ENCODE measurements at places on chromosomes 1 and 21. TPM values are rescaled to one million over a fixed set of nuclear protein-coding genes. Genes with fewer than 3 reads are reported as not detected.

- peak within 1 kb of the TSS; percentile 79 for H3K4me3 ChIP-seq
- peak within 1 kb of the TSS; percentile 82 for H3K27ac ChIP-seq
- H3K4me1 ChIP-seq = peaks cover 8% of the 10 kb centered on the region
Measured at GRCh38 chr21:29298348-29299045, at the start of gene BACH1. Gene BACH1, plus strand, starts transcription at chr21:29298922. Its CDS starts 22,359 bp downstream, at chr21:29321281.

GRCh38 chr1:199290186-199290585 lies 651.3 kb downstream of the PTPRC start:
- H3K27me3 ChIP-seq = no peaks in the 10 kb centered on the region
- no peak overlapping the region for H3K4me3 ChIP-seq
- no peak for DNase-seq
- no peaks in the 10 kb centered on the region for H3K36me3 ChIP-seq
- H3K27ac ChIP-seq = no peak overlapping the region
- no peaks in the 10 kb centered on the region for H3K4me1 ChIP-seq

GRCh38 chr21:44301141-44301540 lies 1.3 kb downstream of the PFKL start:
- peak overlapping the region; percentile 52 for H3K4me3 ChIP-seq
- H3K36me3 ChIP-seq = peaks cover 37% of the 10 kb centered on the region
- no peak for DNase-seq
- H3K27me3 ChIP-seq = no peaks in the 10 kb centered on the region
- no peak overlapping the region for H3K27ac ChIP-seq

GRCh38 chr1:206102292-206102936 lies 14.8 kb downstream of the AVPR1B start:
- no peaks in the 10 kb centered on the region for H3K27me3 ChIP-seq
- DNase-seq = no peak

- H3K27me3 ChIP-seq = no peaks in the 10 kb centered on the region
- no peak for DNase-seq
- no peak overlapping the region for H3K27ac ChIP-seq
- no peak overlapping the region for H3K4me3 ChIP-seq
- no peaks in the 10 kb centered on the region for H3K36me3 ChIP-seq
- peaks cover 2% of the 10 kb centered on the region for H3K4me1 ChIP-seq
Measured at GRCh38 chr1:114208714-114209113, 55.0 kb upstream of the SYT6 start.

GRCh38 chr1:218464871-218465270 lies 119.7 kb downstream of the TGFB2 start:
- H3K4me3 ChIP-seq = no peak overlapping the region
- no peak for DNase-seq
- no peak overlapping the region for H3K27ac ChIP-seq
- H3K4me1 ChIP-seq = peaks cover 7% of the 10 kb centered on the region

- peaks cover 35% of the 10 kb centered on the region for H3K4me1 ChIP-seq
- H3K27ac ChIP-seq = peak within 1 kb of the TSS; percentile 90
- peak within 1 kb of the TSS; percentile 28 for H3K4me3 ChIP-seq
- no peaks in the 10 kb centered on the region for H3K36me3 ChIP-seq
- H3K27me3 ChIP-seq = no peaks in the 10 kb centered on the region
Measured at GRCh38 chr1:203475012-203475981, at the start of gene PRELP. Gene PRELP, plus strand, starts transcription at chr1:203475806. Its CDS starts 7,379 bp downstream, at chr1:203483185.

GRCh38 chr1:161954050-161954449 lies 69.6 kb downstream of the OLFML2B start:
- no peaks in the 10 kb centered on the region for H3K27me3 ChIP-seq
- no peak overlapping the region for H3K4me3 ChIP-seq
- H3K4me1 ChIP-seq = no peaks in the 10 kb centered on the region
- DNase-seq = no peak

DNA sequence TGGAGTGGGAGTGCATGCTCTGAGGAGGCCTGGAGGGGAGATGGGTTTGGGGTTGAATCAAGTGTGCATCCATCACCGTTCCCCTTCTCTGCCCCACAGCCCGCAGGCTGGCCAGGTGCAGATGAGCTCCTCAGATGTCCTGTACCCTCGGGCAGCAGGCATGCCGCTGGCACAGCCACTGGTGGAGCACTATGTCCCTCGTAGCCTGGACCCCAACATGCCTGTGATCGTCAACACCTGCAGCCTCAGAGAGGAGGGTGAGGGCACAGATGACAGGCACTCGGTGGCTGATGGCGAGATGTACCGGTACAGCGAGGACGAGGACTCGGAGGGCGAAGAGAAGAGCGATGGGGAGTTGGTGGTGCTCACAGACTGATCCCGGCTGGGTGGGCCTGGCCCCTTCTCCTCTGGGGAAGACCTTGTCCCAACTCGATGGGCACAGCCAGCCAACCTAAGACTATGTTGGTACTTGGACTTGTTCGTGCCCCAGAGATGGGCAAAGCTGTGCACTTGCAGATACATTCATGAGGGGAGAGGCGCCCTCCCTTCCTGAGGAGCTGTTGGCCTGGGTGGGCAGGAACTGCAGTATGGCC lies 26.0 kb downstream of the ETNK2 start:
- no peaks in the 10 kb centered on the region for H3K27me3 ChIP-seq
- peaks cover 48% of the 10 kb centered on the region for H3K4me1 ChIP-seq
- H3K36me3 ChIP-seq = peaks cover 69% of the 10 kb centered on the region

- H3K4me3 ChIP-seq = no peak overlapping the region
- H3K27me3 ChIP-seq = no peaks in the 10 kb centered on the region
- H3K4me1 ChIP-seq = peaks cover 14% of the 10 kb centered on the region
- DNase-seq = no peak
- no peaks in the 10 kb centered on the region for H3K36me3 ChIP-seq
Measured at GRCh38 chr1:111802984-111803383, 47.3 kb downstream of the DDX20 start.

DNA sequence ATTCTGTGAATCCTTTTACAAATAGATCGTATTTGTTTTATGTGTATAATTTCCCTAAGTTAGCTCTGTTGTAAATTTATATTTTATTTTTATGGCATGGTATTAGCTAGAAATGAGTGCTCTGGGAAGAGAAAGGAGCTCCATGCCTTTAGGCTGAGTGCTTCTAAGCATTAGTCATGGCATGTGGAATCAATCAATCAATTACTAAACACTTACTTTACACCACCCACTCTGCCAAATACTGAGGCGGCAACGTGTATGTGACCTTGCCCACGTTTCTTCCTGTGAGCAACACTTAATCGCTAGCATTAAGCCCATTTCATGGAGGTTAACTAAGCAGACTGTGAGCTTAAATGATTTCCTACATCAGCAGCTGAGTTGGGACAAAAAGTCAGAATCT lies 7.2 kb upstream of the BECN2 start:
- no peaks in the 10 kb centered on the region for H3K36me3 ChIP-seq
- no peak overlapping the region for H3K4me3 ChIP-seq
- H3K27me3 ChIP-seq = no peaks in the 10 kb centered on the region
- no peak overlapping the region for H3K27ac ChIP-seq

DNA sequence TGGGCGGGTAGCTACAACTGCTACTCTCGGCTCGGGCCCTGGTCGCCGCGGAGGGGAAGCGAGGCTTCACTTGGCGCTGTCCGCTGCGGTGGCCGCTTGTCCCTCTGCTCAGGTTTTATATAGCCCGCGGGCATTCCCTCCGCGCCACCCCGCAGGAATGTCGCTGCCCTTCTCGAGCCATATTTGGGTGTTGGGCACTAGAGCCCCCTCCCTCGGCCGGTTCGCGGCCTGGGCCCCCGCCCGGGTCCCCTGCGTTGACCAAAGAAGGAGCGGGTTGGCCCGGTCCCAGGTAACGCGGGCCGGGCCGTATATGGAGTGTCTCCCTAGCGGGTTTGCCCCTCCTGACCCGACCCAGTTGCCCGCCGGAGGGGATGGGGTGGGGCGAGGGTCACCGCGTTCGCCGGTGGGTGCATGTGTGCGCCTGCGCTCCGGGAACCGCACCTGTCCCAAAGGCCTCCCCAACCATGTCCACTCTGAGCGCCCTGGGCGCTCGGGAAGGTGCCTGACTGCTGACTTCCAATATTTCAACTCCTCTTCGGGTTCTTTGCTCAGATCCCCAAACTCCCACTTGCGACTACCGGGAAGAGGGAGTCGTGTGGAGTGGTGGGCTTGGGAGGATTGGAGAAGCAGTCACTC lies at the start of gene ACTA1:
Gene ACTA1 (minus strand): TSS at position 90 of the 636 bp plus-strand sequence. CDS start 979 bp downstream, outside the sequence.
- no peak for DNase-seq
- H3K27ac ChIP-seq = no peak within 1 kb of the TSS
- peaks cover 73% of the 10 kb centered on the region for H3K27me3 ChIP-seq
- no peak within 1 kb of the TSS for H3K4me3 ChIP-seq
- H3K36me3 ChIP-seq = peaks cover 1% of the 10 kb centered on the region

- DNase-seq = no peak
- no peak overlapping the region for H3K4me3 ChIP-seq
- no peak overlapping the region for H3K27ac ChIP-seq
- no peaks in the 10 kb centered on the region for H3K27me3 ChIP-seq
Measured at GRCh38 chr1:212267460-212267859, 17.8 kb upstream of the PPP2R5A start.

GRCh38 chr1:15543589-15544568 lies 17.2 kb downstream of the DNAJC16 start:
- peaks cover 41% of the 10 kb centered on the region for H3K36me3 ChIP-seq
- no peaks in the 10 kb centered on the region for H3K27me3 ChIP-seq
- H3K27ac ChIP-seq = no peak overlapping the region
- H3K4me3 ChIP-seq = no peak overlapping the region
- no peak for DNase-seq

GRCh38 chr1:213692321-213692720 lies 295.5 kb upstream of the PROX1 start:
- no peak overlapping the region for H3K27ac ChIP-seq
- H3K4me1 ChIP-seq = peaks cover 3% of the 10 kb centered on the region
- no peak overlapping the region for H3K4me3 ChIP-seq
- no peak for DNase-seq

GRCh38 chr1:7421471-7422075 lies 349.5 kb upstream of the VAMP3 start:
- peaks cover 11% of the 10 kb centered on the region for H3K4me1 ChIP-seq
- no peak overlapping the region for H3K27ac ChIP-seq
- no peaks in the 10 kb centered on the region for H3K27me3 ChIP-seq
- peaks cover 3% of the 10 kb centered on the region for H3K36me3 ChIP-seq
- H3K4me3 ChIP-seq = no peak overlapping the region
- DNase-seq = no peak

DNA sequence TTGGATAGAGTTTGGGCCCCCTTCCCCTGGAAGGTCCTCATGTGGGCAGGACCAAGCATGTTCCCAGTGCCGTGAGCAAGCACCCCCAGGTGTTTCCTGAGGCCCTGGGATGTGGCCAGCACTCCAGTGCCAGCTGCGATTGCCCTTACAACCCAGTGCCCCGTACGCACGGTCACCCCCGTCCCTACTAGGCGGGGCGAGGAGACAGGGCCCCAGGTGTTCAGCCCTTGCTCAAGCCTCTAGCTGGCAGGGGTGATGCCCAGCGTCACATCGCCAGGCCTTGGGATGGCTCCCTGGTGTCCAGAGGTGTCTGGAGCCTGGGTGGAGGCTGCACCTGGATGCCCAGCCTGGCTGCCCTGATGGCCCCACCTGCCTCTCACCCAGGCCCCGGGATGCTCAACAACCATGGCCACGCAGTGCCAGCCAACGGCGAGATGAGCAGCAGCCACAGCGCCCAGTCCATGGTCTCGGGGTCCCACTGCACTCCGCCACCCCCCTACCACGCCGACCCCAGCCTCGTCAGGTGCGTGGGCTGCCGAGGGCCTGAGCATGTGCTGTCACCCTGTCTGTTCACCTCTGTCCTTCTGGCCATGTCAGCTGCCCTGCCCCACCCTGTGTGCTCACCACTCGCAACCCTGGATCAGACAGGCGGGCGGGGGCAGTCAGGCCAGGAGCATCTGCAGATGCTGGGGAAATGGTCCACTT lies 21.6 kb upstream of the CCDC27 start:
- peaks cover 30% of the 10 kb centered on the region for H3K4me1 ChIP-seq
- DNase-seq = no peak
- H3K36me3 ChIP-seq = peaks cover 28% of the 10 kb centered on the region
- no peak overlapping the region for H3K27ac ChIP-seq
- no peak overlapping the region for H3K4me3 ChIP-seq

- H3K4me1 ChIP-seq = no peaks in the 10 kb centered on the region
- H3K27ac ChIP-seq = no peak overlapping the region
- no peaks in the 10 kb centered on the region for H3K36me3 ChIP-seq
- no peak for DNase-seq
- H3K4me3 ChIP-seq = no peak overlapping the region
- no peaks in the 10 kb centered on the region for H3K27me3 ChIP-seq
Measured at GRCh38 chr1:60130703-60131102, 57.1 kb upstream of the C1orf87 start.

GRCh38 chr1:210264496-210265380 lies 32.1 kb downstream of the SERTAD4 start:
- no peak overlapping the region for H3K4me3 ChIP-seq
- H3K36me3 ChIP-seq = no peaks in the 10 kb centered on the region
- no peak for DNase-seq

DNA sequence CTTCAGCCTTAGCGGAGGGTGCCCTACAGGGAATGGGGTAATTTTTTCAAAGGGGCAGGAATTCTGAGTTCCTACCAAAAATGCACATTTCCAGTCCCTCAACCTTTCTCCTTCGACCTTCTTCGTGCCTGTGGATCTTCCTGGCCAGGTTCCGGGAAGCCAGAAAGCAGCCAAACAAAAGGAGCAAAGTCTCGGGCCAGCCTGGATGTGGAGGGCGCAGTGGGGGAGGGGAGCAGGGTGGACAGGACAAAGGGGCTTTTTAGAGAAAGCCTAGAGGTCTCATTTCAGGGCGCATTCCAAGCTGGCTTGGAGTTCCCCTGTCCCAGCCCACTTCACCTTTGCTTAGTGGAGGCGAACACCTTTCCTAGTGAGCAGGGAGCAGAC lies 2.9 kb upstream of the INAVA start:
- peaks cover 2% of the 10 kb centered on the region for H3K36me3 ChIP-seq
- peak overlapping the region; percentile 67 for H3K4me3 ChIP-seq
- H3K27ac ChIP-seq = peak overlapping the region; percentile 26
- DNase-seq = no peak

GRCh38 chr1:214518361-214518760 lies 33.0 kb downstream of the PTPN14 start:
- H3K27me3 ChIP-seq = no peaks in the 10 kb centered on the region
- H3K27ac ChIP-seq = no peak overlapping the region
- H3K36me3 ChIP-seq = no peaks in the 10 kb centered on the region
- H3K4me1 ChIP-seq = peaks cover 8% of the 10 kb centered on the region
- no peak for DNase-seq
- no peak overlapping the region for H3K4me3 ChIP-seq

DNA sequence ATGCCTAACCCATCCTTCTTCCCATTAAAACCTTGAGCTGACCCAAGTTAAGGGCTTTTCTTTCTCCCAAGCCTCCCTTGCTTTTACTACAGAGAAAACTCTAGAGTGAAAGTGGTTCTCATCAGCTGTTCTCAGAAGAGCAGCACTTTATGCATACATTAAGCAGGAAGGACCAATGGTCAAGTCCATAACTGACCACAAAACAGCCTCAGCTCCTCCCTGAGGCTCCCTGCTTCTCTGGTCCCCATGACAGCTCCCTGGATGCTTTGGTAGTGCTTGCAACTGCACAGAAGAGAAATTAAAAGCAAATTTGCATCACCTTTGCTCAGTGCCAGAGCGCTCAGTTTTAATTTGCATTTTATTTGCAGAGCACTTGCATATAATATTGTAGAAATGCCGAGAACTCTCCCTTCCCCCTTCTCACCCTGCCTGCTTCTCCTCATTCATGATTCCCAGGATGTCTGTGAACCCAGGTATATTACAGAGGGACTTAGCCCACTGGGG lies 56.1 kb downstream of the LMX1A start:
- DNase-seq = no peak
- H3K27ac ChIP-seq = no peak overlapping the region
- H3K36me3 ChIP-seq = no peaks in the 10 kb centered on the region
- H3K4me1 ChIP-seq = no peaks in the 10 kb centered on the region
- H3K27me3 ChIP-seq = no peaks in the 10 kb centered on the region

The CAPZB gene
- polyA plus RNA-seq = 289 TPM

The SAMD11 gene
- polyA plus RNA-seq = 28.3 TPM

The MYOC gene
- polyA plus RNA-seq = 1.2 TPM

The DR1 gene
- 61.9 TPM for polyA plus RNA-seq

All from spinal cord (tissue), 10 donors.